ENCODE measurements at places on chromosomes 2 and 18. TPM values are rescaled to one million over a fixed set of nuclear protein-coding genes. Genes with fewer than 3 reads are reported as not detected.

DNA sequence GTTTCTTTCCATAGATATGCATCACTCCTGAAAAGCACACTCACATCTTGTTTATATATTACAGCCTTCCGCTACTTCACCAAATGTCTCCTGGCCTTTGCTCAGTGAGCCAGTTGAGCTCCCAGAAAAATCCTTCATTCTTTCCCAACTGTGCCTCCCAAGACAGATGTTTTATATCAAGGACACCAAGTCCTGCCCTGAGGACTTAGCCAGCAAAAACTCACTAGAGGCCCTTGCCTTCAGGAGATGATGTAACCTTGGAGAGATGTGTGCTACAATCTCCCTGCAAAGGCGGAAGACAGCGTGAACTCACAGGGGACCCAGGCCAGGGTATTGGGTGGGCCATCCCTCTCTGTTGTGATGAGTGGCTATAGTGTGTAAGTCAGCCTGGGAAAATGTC lies 86.1 kb upstream of the CTAGE1 start:
- H3K4me1 ChIP-seq: no peaks in the 10 kb centered on the region
- H3K36me3 ChIP-seq: no peaks in the 10 kb centered on the region
- no peak overlapping the region for H3K4me3 ChIP-seq
- H3K27ac ChIP-seq: no peak overlapping the region

DNA sequence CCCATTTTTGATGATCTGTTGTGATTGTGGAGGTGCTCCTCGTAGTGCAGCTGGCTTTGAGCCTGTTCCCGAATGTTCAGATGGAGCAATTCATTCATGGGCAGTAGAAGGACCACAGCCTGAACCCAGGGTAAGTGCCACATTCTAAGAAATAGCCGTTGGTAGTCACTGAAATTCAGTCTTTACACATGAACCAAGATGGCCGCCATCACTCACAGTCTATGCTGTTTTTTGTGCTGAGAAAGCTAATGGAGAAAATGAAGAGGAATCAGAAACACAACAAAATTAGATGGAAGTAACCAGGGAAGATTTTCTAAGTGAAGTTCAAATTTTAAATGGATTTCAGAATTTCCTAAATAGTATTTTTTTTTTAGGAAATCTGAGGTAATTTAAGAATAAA lies 25.5 kb downstream of the DSG1 start:
- no peaks in the 10 kb centered on the region for H3K27me3 ChIP-seq
- no peak overlapping the region for H3K4me3 ChIP-seq
- H3K27ac ChIP-seq: no peak overlapping the region
- no peaks in the 10 kb centered on the region for H3K4me1 ChIP-seq

- no peaks in the 10 kb centered on the region for H3K27me3 ChIP-seq
- H3K4me1 ChIP-seq: no peaks in the 10 kb centered on the region
- no peaks in the 10 kb centered on the region for H3K36me3 ChIP-seq
These were observed 278.5 kb downstream of the CLIP4 start for GRCh38 chr2:29393676-29394075.

DNA sequence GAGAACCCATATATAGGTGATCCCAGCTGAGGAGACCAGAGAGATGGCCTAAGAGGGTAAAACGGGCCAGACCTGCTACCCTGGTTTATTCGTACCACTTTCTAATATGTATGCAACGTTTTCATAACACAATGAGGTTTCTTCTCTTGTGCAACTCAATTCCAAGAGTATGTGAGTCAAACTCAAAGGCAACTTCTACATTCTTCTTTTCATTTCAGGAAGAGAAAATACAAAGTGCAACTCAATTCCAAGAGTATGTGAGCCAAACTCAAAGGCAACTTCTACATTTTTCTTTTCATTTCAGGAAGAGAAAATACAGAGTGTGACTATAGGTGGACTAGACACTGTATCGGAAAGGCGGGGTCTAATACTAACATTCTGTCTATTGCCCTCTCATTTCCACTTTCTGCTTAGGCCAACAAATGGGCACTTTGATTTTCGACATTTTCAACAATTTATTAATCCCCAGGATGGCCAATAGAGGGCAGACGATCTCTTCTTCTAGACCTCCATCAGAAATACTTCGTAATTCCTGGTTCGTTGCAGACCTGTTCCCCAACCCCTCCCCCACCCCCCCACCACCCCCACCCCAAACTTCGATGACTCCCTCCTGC lies 3.7 kb upstream of the CRIM1 start:
- H3K27ac ChIP-seq: no peak overlapping the region
- no peaks in the 10 kb centered on the region for H3K27me3 ChIP-seq
- DNase-seq: peak; percentile 25
- no peaks in the 10 kb centered on the region for H3K36me3 ChIP-seq
- no peak overlapping the region for H3K4me3 ChIP-seq

GRCh38 chr2:73851274-73851673 lies 22.5 kb downstream of the STAMBP start:
- peaks cover 71% of the 10 kb centered on the region for H3K36me3 ChIP-seq
- H3K4me3 ChIP-seq: no peak overlapping the region
- H3K4me1 ChIP-seq: no peaks in the 10 kb centered on the region
- H3K27ac ChIP-seq: no peak overlapping the region
- DNase-seq: no peak
- no peaks in the 10 kb centered on the region for H3K27me3 ChIP-seq

DNA sequence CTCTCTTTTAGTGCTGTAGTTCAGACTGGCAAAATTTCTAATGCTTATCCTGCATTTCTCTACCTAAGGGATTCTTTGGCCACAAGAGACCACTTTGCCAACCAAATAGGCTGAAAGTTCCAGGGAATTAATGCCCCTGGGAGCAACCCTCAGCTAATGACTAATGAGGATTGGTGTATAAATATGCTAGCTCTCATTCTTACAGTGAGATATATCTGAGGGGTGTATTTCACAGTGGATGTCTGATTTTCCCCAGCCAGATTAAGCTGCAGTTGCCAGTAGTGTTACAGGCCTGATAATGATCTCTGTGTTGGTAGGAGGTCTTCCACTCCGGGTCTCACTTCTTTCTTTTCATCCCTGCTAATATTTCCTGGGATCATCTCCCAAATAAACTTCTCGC lies 90.4 kb downstream of the GULP1 start:
- no peak for DNase-seq
- H3K4me3 ChIP-seq: no peak overlapping the region
- H3K27me3 ChIP-seq: no peaks in the 10 kb centered on the region
- no peak overlapping the region for H3K27ac ChIP-seq
- H3K4me1 ChIP-seq: no peaks in the 10 kb centered on the region

The DYSF gene
- polyA plus RNA-seq: not detected

Measured in CD4-positive, alpha-beta memory T cell (primary cell).